ENCODE measurements at places on chromosomes 1 and 21.

- DNase-seq = no peak
Measured at GRCh38 chr1:229480495-229480894, 27.6 kb downstream of the NUP133 start.

GRCh38 chr1:158007667-158008386, 14.4 kb downstream of the KIRREL1 start:
- no peak for DNase-seq

DNA sequence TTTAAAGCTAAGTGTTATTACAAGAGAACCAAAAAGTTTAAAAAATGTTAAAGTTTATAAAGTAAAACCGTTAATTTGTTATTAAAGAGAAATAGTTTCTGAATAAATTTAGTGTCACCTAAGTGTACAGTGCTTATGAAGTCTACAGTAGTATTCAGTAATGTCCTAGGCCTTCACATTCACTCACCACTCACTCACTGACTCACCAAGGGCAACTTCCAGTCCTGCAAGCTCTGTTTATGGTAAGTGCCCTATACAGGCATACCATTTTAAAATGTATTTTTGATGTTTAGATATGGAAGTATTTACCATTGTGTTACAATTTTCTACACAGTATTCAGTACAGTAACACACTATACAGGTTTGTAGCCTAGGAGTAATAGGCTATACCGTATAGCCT, 60.1 kb upstream of the GCLM start:
- DNase-seq = no peak

DNA sequence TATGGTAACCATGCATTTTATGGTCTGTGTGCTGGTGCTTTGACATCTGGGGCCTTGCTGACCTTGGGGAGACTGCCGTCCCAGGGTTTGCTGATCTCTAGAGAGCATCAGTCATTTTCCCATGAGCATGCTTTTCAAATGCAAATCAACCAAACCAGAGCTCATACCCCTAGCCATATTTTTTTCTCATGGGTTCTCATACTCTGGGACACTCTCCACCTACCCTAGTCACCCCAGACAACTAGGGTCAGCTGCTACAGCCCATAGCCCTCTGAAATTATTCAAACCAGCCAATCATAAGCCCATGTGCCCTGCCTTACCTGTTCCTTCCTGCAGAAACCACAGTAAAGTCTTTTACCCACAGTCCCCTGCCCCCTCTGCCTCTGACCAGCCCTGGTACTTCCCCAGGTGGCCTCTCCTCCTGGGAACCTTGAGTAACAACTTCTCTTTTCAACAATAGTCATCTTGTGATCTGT, 132.0 kb downstream of the MAP3K21 start:
- no peak for DNase-seq

- DNase-seq = no peak
Measured at GRCh38 chr1:175073633-175074032, 6.0 kb downstream of the TNN start.

DNA sequence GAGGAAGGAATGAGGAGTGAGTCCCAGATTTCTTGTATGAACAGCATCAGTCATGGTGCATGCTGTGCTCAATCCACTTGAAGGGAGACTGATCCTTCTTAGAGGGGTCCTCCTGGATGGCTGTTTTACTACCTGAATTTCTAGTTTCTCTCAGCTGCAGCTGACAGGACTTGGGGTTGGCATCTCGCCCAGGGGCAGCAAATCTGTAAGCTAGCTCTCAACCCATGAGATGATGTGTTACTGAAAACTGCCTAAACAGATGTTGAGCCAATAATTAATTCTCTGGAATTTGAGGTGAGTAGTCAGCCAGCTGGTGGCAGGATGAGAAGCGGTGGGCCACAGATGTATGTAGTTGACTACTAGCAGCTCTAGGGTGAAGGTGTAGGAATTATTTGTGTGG, 19.6 kb downstream of the BACH1 start:
- DNase-seq = no peak

DNA sequence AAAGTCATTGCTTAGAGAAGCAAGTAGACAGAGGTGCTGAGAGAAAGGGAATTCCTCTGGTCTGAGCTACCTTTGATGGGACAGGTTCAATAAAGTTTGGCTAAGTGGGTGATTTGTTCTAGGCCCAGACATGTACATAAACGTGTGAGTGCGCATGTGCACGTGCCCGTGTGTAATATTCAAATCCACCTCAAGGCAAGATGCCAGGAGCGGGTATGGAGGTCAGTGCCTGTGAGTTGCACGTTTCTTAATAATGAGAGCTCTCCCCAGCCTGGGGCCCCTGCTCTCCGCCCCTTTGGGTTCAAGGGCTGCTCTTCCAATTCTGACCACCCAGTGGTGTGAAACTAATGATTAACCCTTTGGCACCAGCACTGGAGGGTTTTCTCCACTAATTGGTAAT, 53.8 kb upstream of the LMO4 start:
- DNase-seq = no peak

GRCh38 chr21:38477226-38477625, 21.1 kb downstream of the ERG start:
- no peak for DNase-seq

DNA sequence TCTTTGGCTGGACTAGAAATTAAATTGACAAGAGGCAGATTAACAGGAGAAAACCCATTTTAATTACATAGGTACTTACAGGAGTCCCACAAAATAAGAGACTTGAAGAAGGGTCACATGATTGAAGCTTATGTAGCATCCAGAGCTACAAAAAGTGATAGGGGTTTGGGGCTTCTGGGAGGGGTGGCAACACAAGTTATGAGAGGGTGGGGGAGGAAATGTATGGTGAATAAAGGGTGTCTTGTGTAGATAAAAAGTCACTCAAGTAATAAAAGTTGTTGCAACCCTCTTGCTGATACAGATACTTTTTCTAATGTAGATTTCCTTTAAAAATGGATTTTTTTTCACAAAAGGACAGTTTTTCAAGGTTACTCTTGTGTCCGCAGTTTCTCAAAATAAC, 24.0 kb downstream of the USP25 start:
- no peak for DNase-seq

Measured in astrocyte of the spinal cord (primary cell).